ENCODE measurements at places on chromosomes 3 and 15.
A peak's percentile ranks its signal among the peaks of the same experiment; 100 is the strongest.

- no peak for DNase-seq
Measured at GRCh38 chr3:31714495-31715280, 182.0 kb downstream of the STT3B start.

GRCh38 chr3:89699229-89699628, 591.8 kb downstream of the EPHA3 start:
- DNase-seq: no peak

- no peak for DNase-seq
Measured at GRCh38 chr15:90539789-90540188, 10.1 kb downstream of the CRTC3 start.

- DNase-seq: no peak
Measured at GRCh38 chr3:151328298-151328995, 902 bp downstream of the P2RY13 start.

GRCh38 chr3:157172746-157173145, 12.8 kb upstream of the CCNL1 start:
- DNase-seq: no peak

GRCh38 chr3:107956991-107957900, 133.6 kb downstream of the CD47 start:
- no peak for DNase-seq

GRCh38 chr3:58502872-58503271, 11.0 kb downstream of the KCTD6 start:
- DNase-seq: no peak

- no peak for DNase-seq
Measured at GRCh38 chr3:54036543-54036942, 85.8 kb upstream of the CACNA2D3 start.

GRCh38 chr15:28909958-28910500, 24.3 kb downstream of the APBA2 start:
- DNase-seq: no peak

DNA sequence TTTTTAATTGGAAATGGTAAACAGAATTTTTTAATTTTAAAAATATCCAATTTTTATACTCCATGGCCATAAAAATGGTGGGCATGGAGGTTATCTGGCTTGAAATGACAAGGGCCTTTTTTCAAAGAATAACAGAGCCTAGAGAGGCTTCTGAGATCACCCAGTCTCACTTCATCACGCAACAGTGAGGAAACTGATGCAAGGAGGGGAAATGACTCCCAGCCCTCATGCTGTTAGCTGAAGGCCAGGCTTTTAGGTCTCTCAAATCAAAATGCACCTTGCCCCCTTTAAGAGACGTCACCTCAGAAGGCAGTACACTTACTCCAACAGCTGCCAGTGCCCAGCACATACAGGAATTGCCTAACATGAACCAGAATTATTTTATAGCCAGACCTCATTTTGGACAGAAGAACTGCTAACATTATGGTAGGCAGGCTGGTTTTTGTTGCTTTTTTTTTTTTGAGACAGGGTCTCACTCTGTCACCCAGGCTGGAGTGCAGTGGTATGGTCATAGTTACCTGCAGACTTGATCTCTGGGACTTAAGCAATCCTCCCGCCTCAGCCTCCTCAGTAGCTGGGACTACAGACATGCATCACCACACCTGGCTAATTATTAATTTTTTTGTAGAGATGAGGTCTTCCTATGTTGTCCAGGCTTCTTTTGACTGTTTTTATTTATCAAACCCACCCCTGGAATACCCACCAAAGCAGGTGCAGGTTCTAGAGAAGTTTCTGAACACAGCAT, 9.1 kb downstream of the RAB43 start:
- peak; percentile 51 for DNase-seq

GRCh38 chr3:139728414-139728813, 50.6 kb upstream of the NMNAT3 start:
- no peak for DNase-seq

- no peak for DNase-seq
Measured at GRCh38 chr3:190538288-190538687, 24.4 kb downstream of the IL1RAP start.

DNA sequence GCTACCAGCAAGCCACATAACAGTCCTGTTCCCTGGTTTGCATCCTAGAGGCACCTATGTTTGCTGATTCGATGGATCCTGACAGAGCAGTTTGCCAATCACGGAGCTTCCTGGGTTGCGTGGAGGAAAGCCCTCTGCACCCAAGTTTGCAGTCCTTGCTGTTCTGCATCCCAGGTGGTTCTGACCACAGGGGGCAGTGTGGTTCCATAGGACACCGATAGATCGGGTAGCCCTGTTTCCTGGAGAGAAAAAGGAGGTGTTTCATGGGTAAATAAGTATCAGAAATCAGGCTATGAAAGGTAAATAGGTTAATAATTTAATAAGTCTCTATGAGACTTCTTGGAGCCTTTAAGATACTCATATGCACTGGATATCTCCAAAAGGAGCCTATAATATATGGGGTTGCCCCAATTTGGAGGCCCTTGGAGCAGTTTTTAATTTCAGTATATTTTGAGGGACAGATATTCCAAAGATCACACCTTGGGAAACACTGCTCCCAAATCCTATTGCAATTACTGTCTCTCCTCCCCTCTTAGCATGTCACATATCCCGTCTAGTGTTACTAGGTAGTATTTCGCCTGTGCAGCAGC, 194.6 kb upstream of the TPM1 start:
- DNase-seq: peak; percentile 65

- no peak for DNase-seq
Measured at GRCh38 chr15:57323299-57323805, 53.0 kb upstream of the CGNL1 start.

DNA sequence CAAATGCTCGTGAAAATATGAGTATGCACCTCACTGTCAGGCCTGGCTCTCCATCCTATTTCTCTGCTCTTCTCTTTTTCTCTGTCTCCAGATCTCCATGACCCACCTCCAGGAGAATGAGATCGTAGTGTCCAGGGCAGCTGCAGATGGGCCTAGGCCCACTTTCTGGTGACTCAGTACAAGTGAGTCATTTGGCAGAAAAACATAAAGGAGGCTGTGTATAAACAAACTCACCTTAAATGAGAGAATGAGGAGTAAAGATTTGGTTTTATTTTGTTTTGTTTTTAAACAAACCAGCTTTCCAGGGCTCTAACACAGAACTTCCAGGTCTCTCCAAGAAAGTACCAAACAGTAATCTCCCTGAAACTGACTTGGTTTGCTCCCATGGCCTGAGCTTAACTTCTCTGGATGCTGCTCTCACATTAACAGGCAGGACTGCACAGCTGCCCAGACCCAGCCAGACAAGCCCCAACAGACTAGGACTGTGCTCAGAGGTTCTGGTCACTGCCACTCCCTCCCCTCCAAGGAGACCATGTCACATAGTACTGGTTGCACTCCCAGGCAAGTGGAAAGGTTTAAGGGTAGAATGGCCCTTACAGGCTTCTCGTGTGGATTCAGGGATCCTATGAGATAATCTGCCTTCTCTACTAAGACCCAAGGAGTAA, 1.5 kb upstream of the HEG1 start:
- DNase-seq: peak; percentile 26

- DNase-seq: no peak
Measured at GRCh38 chr3:65627062-65627461, 411.7 kb downstream of the MAGI1 start.

- DNase-seq: peak; percentile 10
Measured at GRCh38 chr15:79919749-79920511, 23.1 kb upstream of the MTHFS start.

DNA sequence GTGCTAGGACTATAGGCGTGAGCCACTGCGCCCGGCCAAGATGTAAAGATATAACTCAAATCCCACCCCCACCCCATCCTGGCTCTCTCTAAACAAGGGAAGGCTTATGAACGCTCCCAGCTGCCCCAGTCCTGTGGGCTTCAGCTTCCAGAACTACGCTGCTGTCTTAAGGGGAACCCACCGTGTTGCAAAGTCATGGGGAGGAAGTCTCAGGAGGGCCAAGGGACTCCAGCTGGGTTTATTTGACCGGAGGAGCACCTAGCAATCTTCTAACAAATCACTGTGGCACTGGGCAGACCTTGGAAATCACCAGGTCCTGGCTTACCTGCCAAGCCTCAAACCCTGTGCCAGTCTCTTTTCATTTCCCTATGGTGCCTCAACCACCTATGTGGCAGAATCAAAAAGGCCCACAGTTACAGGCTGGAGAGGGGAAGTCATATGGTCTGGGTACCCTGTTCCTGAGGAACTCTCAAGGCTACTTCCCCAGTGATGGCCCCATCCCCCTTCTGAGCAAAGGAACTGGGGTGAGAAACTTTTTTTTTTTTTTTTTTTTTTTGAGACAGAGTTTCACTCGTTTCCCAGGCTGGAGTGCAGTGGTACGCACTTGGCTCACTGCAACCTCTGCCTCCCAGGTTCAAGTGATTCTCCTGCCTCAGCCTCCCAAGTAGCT, 83.4 kb downstream of the RBPMS2 start:
- no peak for DNase-seq

DNA sequence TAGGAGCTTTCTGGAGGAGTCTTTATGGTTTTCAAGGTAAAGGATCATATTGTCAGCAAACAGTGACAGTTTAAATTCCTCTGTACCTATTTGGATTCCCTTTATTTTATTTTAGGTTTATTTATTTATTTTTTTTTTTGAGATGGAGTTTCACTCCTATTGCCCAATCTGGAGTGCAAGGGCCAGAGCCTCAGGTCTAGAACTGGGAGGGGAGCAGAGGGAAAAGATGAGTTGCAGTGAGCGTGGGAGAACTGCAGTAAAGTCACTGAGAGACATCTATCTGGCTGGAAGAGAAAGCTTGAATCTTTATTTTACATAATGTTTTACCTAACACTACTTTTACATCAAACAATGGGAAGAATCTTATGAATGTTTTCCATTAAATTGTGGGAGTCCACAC, 49.5 kb upstream of the GK5 start:
- DNase-seq: no peak

- DNase-seq: peak; percentile 36
Measured at GRCh38 chr15:57019496-57020160, 101.2 kb downstream of the TCF12 start.

DNA sequence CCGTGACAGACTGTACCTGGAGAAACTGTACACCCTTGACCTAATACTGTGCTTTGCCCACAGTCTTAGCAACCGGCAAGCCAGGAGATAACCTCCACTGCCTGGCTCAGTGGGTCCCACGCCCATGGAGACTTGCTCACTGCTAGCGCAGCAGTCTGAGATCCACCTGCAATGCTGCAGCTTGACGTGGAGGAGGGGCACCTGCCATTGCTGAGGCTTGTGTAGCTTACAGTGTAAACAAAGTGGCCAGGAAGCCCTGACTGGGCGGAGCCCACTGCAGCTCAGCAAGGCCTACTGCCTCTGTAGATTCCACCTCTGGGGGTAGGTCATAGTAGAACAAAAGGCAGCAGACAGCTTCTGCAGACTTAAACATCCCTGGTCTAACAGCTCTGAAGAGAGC, 189.3 kb downstream of the EDEM1 start:
- no peak for DNase-seq

- DNase-seq: no peak
Measured at GRCh38 chr3:51338632-51339031, 46.5 kb upstream of the MANF start.

- no peak for DNase-seq
Measured at GRCh38 chr3:55709411-55710012, 222.4 kb upstream of the WNT5A start.

GRCh38 chr3:100401674-100402041, 319 bp downstream of the LNP1 start:
- peak; percentile 79 for DNase-seq

DNA sequence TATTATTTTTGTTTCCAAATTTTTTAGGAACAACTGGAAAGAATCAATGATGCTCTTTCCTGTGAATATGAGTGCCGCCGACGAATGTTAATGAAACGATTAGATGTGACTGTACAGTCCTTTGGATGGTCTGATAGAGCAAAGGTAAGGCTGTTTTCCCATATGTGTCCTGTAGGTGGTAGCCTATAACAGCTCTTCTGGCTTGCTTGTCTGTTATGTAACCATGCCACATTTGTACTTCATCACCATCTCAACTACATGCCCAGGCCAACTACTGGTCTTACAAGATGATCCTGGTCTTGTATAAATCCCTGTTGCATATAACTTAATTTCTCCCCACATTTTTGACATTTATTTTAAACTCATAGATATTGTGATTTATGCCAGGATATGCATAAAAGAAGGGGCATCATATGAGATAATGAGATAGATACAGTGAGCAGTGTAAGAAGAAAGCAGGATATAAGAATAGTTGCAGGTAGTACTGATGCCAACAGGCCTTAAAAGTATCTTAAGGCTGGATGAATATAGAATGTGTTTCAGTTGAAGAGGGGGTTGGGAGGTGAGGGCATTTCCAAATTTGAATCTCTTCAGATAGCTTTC, 20.3 kb downstream of the FAM98B start:
- peak; percentile 62 for DNase-seq

- peak; percentile 11 for DNase-seq
Measured at GRCh38 chr3:35648347-35648746, 9.0 kb downstream of the ARPP21 start.

GRCh38 chr15:90644952-90645725, 72.0 kb upstream of the BLM start:
- no peak for DNase-seq

- no peak for DNase-seq
Measured at GRCh38 chr3:97515076-97515475, 249.5 kb upstream of the ARL6 start.

- no peak for DNase-seq
Measured at GRCh38 chr3:108833611-108834010, 11.0 kb downstream of the TRAT1 start.

- no peak for DNase-seq
Measured at GRCh38 chr15:91021516-91022074, 799 bp downstream of the VPS33B start.

GRCh38 chr3:115975353-115975752, 352.0 kb downstream of the GAP43 start:
- no peak for DNase-seq

DNA sequence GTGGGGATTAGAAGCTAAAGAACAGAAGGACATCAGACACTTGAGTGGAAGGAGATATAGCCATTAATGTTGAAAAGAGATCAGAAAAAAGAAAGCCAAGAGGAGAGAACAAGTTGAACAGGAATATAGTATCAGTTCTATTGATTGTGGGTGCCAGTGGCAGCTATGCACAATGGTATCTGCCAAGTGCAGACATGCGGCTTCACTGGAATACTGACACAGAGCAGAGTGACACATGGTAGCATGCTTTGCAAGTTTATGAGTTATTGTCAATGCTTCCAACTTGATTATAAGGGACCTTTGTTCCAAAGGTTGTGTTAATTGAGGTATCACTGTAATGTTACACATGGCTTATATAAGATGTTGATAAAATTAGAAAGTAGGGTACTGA, 42.0 kb upstream of the TP63 start:
- DNase-seq: no peak

- no peak for DNase-seq
Measured at GRCh38 chr3:95148107-95148506, 1085.2 kb downstream of the NSUN3 start.

All from erythroblast (primary cell).